ENCODE measurements at places on chromosomes 6 and 20.

DNA sequence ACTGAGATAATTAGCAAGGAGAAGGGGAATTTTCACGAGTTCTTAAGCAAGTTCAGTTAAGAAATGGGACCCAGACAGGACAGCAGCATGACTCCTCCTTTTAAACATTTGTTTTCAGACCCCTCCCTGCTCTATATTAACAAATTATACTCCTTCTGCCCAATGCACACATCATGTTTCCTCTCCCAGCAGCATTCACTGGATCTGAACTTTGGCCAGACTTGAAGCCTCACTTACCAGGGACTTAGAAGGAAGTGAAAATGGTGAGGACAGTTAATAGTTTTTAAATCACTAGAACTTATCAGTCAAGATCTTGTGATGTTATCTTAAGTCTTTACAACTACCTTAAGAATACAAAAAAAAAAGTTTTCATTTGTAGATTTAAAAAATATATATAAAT is 1174.7 kb upstream of the MAP3K7 start:
- DNase-seq, result no peak

DNA sequence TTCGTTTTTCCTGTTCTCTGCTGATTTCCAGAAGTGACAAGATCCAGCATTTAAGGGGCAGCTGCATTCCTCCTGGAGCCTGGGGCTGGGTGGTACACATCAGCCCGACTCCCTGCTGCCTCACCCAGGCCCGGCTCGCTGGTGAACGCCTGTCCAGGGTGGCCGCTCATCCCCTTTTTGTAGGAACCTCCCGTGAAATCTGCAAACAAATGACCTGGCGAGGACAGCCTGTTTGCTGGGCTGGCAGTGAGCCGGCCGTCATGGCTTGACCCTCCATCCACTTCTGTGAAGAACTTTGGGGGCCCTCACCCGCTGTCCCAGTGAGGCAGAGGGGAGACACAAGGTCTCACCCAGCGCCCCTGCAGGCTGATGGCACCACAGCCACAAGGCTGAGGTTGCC is 39.0 kb downstream of the PYGB start:
- DNase-seq, result no peak

- DNase-seq, result no peak
These were observed 211.8 kb downstream of the PLCB4 start for GRCh38 chr20:9280666-9281065.

GRCh38 chr20:32526125-32526524 is 59.0 kb downstream of the NOL4L start:
- no peak for DNase-seq

GRCh38 chr6:157335829-157336228 is 12.5 kb upstream of the TMEM242 start:
- no peak for DNase-seq

DNA sequence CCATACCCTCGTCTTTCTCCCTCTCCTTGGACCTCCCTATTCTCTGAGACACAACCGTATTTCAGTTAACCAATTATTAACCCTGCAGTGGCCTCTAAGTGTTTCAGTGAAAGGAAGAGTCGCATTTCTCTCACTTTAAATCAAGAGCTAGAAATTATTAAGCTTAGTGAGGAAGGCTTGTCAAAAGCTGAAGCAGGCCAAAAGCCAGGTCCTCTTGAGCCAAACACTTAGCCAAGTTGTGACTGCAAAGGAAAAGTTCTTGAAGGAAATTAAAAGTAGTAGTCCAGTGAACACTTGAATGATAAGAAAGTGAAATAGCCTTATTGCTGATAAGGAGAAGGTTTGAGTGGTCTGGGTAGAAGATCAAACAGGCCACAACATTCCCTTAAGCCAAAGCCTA is 58.3 kb downstream of the SNX9 start:
- DNase-seq, result no peak

DNA sequence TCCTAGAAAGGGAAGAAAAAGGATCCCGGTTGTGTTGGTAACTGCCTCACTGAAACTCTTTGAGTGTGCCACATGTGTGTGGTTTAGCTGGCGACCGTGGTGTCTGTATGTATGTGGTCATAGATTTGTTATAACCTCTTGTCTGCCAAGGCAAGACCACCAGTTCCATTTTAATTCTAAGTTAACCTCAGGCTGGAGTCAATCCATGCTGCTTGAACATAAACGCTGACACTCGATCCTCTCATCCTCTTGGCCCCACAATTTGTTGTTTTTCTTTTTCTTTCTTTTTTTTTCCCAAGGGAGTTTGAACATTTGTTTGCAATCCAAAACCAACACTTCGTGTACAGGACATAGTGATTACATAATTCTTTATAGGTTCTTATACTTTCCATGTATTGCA is 318.9 kb upstream of the JAG1 start:
- no peak for DNase-seq

DNA sequence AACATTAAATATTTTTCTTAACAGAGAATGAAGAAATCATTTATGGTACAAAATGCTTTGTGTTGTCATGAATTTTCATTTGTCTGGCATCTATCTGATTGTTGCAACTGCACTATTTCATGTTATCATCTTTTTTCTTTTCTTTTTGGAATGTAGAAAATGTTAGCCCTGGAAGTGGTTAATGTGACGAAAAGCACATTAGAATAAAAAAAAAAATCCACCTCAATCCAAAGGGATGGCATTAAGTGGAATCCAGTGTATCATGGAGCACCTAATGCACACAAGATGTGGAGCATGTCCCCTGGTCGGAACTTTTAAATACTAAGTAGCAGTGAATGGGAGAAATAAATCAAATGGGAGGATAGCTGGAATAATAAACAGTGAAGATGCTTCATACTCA is 172.9 kb upstream of the MCHR2 start:
- no peak for DNase-seq

DNA sequence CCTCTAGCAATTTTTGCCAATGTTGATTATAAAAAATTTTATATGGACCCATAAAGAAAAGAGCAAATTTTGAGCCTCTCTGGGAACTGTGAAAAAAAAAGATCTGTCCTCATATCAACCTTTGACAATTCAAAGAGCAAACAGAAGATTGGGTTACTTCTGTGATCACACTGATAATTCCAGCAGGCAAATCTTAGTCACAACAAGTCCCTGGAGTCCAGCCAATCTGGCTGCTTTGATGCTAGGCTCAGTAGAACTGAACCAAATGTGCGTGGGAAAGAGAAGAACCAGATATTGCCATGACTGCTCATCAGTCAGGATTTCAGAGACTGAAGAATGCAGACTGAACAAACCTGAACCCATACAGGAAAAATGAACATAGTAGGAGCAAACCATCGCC is 438.4 kb upstream of the FLRT3 start:
- DNase-seq, result no peak

GRCh38 chr6:137708481-137708880 is 158.6 kb upstream of the TNFAIP3 start:
- DNase-seq, result no peak

DNA sequence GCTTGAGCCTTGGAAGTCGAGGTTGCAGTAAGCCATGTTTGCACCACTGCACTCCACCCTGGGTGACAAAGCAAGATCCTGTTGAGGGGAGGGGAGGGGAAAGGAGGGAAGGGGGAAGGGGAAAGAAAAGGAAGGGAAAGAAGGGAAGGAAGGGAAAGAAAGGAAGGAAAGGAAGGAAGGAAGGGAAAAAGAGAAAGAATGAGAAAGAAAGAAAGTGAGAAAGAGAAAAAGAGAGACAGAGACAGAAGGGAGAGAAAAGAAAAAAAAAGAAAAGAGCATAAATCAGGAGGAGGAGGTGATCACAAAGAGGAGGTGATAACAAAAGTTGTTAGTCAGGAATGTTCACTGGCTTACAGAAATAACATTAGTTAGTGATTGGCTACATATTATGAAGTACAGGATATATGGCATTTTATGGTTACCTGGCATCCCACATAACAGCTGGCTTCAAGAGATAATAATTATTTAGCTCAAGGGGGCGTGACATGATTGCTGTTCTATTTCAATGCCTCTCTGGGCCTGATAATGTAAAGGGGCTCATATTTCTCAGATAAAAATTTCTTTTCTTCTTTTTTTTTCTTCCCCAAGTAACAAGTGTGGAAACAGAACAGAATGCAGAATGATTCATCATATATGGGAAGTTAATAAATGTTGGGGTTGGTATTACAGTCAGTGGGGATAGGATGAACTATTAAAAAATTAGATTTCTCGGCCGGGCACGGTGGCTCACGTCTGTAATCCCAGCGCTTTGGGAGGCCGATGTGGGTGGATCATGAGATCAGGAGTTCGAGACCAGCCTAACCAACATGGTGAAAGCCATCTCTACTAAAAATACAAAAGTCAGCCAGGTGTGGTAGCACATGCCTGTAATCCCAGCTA is 27.1 kb downstream of the SAMHD1 start:
- DNase-seq, result no peak

DNA sequence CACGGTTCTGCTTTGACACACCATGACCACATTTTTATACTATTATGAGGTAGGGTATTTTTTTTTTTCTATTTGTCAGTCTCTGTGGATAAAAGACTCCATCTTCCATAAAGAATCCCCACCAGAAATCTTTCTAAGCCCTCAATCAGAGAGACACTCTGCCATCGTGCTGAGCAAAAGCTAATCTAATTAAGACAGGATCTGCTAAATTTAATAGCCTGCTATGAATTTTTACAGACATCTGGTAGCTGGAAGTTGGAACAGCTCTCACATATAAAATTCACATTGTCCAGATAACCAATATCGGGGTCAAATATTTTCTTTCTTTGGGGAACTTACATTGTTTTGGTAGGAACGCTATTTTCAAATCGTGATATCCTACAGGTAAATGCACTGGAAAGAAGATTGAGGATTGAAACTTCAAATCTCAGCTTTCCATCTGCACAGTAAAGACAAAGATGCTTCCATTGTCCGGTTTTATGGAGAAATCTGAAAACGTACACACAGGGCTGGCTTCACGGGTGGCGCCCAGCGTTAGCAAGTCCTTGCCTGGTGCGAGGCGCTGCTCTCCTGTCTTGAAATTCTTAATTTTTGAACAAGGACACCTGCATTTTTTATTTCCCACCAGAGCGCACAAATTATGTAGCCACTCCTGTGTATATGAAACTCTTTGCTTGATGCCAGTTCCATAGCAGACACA is 573.8 kb upstream of the NOX3 start:
- no peak for DNase-seq

DNA sequence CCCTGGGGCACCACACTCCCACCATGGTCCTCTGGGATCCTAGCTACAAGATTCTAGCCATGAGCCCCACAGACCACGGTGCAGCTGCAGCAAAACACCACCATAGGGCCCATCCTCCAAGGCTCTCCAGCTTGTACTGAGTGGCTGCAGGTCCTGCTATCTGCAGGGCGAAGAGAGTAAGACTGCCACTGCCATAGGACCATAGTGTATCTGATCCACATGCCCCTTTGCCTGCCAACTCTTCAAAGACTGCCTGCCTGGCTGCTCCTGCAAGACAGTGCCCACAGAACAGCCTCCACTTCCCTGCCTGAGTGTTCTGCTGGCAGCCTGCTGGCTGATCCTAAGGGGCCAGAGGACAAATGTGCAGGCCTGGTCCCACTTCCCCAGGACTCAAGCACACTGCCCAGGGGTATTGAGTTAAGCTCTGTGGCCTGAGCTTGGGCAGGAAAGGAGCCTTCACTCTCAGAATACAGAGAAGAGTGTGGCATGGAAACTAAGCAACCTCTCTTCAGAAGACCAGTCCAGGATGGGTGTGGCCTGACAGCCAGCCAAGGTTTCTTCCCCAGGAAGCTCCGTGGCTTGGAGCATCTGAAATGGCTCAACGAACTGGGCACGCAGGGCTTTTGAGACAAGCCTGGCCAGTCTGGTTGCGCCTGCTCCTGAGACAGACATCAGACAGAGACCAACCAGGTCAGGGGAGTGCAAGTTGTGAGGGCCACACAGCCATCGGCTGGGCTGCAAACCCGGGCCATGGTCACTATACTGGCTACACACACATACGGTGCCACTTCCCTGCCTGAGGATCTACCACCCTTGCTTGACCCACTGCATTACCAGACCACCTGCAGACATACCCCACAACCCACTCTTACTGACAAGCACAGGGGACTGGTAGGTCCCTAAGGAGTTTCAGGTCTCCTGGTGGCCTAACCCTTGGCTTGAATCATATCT is 54.5 kb downstream of the RNGTT start:
- DNase-seq, result no peak

DNA sequence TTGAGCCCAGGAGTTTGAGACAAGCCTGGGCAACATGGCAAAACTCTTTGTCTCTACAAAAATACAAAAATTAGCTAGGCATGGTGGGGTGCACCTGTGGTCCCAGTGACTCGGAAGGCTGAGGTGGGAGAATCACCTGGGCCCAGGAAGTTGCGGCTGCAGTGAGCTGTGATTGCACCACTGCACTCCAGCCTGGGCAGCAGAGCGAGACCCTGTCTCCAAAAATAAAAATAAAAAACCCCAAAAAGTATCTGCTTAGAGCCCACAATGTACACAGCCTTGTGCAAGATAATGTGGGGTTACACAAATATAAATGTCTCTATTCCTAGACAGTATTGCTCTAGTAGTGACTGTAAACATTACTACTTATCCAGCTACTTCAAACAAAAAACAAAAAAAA is 5.9 kb downstream of the ESF1 start:
- DNase-seq, result no peak

DNA sequence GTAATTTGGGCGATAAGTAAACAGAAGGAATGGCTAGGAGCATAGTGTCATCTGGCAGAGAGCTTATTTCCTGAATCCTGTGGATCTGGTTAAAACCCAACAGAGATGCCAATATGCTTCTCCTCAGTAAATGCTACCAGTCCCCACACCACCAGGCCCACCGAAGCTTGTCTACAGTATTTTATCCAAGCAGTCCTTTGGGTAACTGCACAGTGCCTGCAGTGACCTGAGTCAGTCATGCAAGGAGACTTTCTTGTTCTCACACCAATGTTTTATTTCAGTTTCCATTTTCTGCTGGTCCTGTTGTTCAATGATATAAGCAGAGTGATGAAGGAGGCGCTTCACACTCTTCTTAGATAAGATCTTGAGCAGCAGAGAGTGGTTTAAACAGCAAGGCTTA is 326.3 kb downstream of the RIMS1 start:
- no peak for DNase-seq

DNA sequence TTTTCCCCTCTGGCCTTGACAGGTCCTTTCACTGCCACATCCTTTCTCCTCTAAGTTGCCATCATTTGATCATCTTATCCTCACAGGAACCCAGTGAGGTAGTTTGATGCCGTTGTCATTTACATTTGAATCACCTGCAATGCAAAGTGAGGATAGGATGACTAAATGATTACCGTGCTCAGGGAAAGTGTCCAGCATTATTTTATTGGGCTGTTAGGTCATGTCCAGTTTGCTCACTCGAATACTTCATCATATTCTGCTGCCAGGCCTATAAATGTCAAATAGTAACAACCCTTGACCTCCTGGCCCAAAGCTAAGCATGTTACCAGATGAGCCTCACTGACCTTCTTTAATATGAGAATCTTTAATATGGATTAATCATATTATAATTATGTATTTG is 1068.7 kb upstream of the FLRT3 start:
- DNase-seq, result no peak

Measured in kidney capillary endothelial cell (primary cell).